ENCODE measurements at places on chromosomes 1 and 21.

GRCh38 chr1:1305300-1306069 lies 2.2 kb downstream of the ACAP3 start:
- peak; percentile 62 for DNase-seq

DNA sequence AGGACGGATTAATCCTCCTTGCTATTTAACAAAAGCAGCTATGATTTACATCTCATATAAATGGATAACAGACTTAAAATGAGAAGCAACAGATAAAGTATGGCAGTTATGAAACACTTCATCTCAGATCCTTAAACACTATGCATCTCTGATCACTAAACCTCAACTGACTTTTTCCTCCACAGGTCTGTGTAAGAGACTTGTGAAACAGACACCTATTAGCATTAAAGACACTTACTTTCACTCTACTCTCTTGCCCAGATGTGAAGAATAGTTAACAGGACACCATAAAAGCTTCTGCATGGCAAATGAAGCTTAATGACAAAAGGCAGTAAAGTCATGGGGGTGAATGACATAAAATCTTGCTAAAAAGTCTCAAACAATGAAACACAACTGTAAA lies 6.2 kb downstream of the LIN9 start:
- DNase-seq, result no peak

GRCh38 chr1:167344112-167344511 lies 123.4 kb downstream of the POU2F1 start:
- no peak for DNase-seq

- DNase-seq, result no peak
These were observed 19.0 kb downstream of the THEMIS2 start for GRCh38 chr1:27891196-27891889.

DNA sequence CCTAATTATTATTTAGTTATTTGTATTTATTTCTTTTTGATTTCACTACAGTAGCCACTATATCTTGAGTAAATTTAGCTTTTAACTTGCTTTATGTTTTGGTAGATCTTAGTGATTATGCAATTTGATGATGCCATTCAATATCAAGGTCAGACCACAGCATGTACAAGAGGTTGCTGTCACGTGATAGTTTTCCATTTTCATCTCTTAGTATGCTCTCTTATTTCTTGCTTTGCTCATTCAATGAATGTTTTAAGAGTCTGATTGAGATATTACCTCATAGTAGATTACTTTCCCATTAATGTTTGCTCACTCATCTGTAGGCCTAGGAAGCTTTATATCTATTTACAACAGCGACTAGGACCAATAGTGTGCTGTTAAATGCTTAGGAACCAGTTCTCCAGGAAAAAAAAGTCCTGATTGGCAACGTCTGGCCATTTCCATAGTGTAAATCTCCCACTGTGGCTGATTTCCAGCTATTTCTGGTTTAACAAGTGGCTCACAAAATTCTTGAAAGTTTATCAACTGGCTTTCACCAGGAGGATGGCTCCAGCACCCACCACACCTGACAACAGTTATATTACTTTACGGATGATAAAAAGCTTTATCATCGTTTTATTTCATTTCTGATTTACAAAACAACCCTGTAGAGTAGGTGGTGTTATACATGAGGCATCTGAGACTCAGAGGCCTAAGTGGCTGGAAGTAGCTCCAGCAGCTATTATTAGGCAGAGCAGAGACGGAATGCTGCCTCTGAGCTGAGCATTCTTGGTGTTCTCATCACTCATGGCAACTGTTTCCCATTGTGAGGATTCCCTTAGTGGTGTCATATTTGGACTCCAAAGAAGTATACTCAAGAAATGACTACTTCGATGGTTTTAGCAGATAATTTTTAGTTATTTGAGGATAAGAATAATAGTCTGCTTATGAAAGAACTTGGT lies 235.2 kb downstream of the DISC1 start:
- no peak for DNase-seq

DNA sequence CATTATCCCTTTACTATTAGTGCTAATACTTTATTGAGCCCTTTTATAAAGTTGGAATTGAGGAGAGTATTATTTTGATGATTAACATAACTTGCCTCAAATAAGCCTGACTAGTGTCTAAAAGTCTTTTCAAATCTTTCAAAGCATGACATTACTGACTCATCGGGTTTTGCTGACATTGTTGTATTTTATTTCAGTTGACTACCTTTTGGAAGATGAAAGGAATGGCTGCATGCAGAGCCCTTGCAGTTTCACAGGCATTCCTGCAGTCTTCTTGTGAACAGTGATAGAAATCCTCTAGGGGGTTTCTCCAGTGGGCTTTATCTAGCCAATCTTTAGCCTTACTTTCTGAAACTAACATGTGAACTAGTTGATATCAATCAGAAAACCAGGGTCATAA lies 43.0 kb upstream of the TMEM61 start:
- no peak for DNase-seq
